Activated CD4-positive, alpha-beta T cell treated with anti-CD3 and anti-CD28 coated beads, Interleukin-2, amount 50 U/mL, for 1 hour (primary cell): ENCODE measurements at places on chromosomes 1 and 21.

GRCh38 chr1:87816646-87817045 lies 488.0 kb downstream of the LMO4 start:
- no peak for DNase-seq

DNA sequence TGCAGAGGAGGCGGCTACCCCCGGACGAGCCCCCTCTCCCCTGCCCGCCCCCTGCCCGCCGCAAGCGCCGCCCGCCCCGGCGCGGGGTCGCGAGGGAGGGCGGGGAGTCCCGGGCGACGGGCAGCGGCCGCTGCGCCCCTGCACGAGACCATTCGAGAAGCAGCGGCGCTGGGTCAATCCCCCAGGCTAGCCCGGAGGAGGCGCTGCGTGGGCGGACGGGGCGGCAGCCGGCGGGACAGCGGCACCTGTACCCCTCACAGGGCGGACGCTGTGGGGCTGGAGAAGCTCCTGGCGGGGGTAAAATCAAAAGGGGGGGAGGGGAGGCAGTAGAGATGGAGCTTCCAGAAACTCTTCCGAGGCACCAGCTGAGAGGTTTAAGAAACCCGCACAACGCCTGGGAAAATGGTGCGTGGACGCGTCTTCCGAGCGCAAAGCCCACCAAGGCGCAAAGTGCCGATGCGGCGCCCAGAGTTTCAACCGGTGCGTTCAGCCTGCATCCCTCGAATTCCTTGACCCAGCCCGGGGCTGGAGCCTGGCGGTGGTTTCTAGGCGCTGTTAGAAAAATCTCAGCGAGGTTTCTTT lies at the start of gene PLPPR5:
Gene PLPPR5 (minus strand): TSS at position 1 of the 582 bp plus-strand sequence. CDS start 190 bp downstream, outside the sequence.
- DNase-seq, result no peak

- DNase-seq, result no peak
These were observed 6.1 kb upstream of the PLA2G5 start for GRCh38 chr1:20063861-20064292.

DNA sequence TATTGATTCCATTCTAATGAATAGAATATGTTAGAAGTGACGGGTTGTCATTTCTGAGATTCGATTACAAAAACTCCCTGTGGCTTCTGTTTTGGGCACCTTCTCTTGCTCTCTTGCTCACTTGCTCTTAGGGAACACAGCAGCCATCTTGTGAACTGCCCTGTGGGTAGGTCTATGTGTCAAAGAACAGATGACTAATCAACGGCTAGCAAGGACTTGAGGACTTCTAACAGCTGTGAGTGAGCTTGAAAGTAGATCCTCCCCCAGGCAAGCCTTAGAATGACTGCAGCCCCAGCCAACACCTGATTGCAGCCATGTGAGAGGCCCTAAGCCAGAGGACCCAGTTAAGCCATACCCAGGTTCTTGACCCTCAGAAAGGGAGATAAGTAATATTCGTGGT lies 49.3 kb downstream of the AZIN2 start:
- DNase-seq, result no peak

GRCh38 chr1:36298640-36299039 lies 7.5 kb upstream of the SH3D21 start:
- DNase-seq, result no peak

GRCh38 chr1:181189245-181189644 lies 100.7 kb downstream of the IER5 start:
- DNase-seq, result no peak

DNA sequence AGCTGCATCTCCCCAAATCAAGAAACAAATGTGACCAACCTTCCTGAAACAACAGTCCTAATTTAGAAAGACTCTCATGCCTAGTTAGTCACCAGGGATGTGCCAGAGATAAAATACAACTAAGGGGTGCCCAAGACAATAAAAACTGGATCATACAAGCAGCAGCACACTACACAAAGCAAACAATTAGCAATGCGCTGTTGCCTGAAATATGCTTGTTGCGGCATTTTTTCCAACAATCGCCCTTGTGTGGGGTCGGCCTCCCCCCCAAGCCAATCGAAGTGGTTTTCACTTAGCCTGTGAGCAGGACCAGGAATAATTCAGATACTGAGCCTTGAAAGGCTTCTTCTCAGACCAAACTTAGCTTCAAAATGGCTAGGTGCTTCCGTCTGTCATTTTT lies 1.4 kb upstream of the STMN1 start:
- DNase-seq, result no peak

GRCh38 chr1:59498640-59499039 lies 201.7 kb downstream of the FGGY start:
- no peak for DNase-seq

GRCh38 chr1:172148707-172149106 lies 271.8 kb upstream of the C1orf105 start:
- no peak for DNase-seq

GRCh38 chr1:230255991-230256390 lies 170.1 kb downstream of the PGBD5 start:
- no peak for DNase-seq

DNA sequence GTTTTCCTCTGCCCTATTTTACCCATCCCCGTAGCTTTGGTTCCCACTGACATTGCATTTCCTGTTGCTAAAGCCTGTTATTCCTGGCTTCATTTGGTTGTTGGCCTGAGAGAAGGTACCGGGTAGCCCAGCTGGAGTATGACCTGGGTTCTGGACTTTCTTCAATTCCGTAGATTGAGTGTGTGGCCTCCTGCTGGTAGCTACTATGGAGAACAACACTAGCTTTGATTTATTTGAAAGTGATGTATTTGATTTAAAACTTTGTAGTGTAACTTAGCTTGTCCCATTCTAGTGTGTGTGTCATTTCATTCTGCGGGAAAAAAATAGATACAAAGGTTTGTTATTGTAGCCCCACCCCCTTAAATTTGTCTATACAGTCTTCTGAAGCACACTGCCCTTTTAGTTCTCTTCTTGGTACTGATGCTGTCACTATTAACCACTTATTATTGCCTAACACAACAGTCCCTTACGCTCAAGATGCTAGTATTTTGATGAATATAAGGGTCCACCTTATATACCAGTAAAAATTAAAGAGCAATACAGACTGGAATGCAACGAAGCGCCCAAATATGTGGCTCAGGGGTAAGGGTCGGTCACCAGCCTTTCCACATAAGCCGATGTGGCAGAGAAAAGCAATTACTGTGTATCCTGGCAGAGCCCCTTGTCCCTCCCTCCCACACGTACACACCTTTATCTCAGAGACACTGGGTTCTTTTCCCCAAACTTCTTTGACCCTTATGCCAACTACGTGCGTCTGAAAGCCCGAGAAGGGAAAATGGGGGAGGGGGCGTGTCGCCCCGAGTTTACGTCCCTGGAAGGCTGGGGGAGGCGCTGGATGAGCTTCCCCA lies 643 bp upstream of the MOV10 start:
- peak; percentile 7 for DNase-seq

DNA sequence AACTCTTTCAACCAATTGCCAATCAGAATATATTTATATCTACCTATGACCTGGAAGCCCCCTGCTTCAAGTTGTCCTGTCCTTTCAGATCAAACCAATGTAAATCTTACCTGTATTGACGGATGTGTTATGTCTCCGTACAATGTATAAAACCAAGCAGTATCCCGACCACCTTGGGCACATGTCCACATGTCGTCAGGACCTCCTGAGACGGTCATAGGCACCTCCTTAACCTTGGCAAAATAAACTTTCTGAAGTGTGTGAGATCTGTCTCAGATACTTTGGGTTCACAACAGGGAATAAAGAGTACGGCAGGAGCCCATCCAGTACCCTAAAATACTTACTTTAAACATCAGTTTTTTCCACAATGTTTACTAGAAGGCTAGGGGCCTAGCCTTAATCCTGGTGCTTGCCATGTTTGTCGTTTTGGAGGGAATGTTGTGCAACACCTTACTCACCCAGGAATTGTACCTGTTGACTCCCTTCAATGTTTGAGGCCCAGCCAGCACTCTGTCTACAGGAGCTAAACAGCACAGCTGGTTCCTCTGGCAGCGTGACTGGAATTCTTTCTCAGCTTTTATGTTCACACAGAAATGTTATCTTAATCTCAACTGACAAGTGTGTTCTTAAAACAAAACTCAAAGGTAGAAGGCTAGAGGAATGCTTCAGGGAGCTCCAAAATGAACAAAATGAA lies 90.8 kb upstream of the USP25 start:
- DNase-seq, result no peak

- no peak for DNase-seq
These were observed 26.7 kb downstream of the C1orf146 start for GRCh38 chr1:92244376-92244775.

- no peak for DNase-seq
These were observed 37.9 kb downstream of the PIK3R3 start for GRCh38 chr1:46094471-46095005.

GRCh38 chr1:65939636-65940035 lies 146.9 kb downstream of the PDE4B start:
- DNase-seq, result no peak

- DNase-seq, result no peak
These were observed 376.6 kb downstream of the LMO4 start for GRCh38 chr1:87705233-87705632.

GRCh38 chr1:62295921-62296491 lies 23.2 kb downstream of the KANK4 start:
- no peak for DNase-seq

DNA sequence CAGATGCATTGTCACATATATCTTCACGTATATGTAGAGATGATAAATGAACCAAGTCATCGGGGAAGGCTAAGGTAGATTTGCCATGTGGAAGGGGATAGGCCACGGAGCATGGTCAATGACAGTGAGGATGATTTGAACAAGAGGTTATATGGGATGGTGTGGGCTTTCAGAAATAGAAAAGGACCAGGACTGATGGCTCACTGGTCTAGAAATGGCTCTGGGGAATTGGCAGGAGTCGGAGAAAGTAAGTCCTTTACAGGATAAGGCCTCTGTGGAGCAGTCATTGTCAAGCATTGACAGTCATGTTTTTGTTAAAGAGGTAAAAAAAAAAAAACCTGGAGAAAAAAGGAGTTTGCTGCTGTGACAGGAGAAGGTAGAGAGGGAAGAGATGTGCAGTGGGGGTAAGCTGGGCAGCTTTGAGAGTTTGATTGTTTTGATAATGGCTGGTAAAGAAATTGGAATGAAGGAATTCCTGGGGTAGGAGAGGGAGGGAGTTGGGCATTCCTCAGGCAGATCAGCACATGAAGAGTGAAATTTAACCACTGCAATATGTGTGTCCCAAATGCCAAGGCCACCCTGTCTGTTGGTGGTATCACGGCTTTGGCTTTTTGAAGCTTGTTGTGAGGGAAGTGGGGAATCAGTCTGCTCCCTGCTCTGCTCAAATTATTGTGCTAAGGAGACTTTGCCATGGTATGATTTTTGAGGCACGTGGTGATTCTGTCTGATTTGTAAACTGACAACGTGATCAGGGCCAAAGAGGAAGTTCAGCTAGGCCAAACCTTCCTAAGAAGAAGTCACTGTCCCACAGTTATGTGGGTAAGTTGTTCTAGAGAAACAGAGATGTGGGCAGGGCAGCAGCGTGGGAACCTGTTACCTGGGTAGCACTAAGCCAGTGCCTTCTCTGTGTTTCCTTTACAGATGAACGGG lies 26.0 kb downstream of the MACF1 start:
- peak; percentile 15 for DNase-seq

DNA sequence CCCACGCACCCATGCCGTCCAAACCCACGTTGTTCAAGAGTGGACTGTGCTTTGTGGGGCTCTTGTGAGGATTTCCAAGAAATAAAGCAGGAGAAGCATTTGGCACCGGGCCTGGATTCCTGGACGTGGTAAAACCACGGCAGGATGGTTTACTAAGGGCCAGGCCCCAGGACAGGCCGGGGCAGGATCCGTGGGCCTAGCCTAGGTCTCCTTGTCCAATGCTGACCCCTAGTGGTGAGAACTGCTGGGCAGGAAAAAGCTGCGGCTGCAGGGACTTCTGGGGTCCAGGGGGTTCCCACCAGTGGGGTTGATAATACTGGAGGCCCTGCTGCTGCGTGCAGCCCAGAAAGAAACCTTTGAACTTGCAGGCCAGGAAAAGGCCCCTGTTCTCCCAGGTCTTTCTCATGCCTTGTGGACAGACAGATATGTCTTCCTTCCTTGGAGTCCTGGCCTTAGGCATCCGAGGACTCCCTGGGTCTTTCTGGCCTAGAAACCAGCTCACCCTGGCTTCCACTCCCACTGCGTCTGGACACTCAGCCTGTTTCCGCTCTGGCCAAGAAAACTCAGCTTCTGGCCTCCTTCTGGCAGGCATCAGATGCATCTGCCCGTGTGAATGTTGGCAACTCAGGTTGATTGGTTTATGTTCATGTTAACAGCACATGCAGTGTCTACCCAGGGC lies 106.9 kb upstream of the TMEM51 start:
- DNase-seq, result peak; percentile 40

GRCh38 chr1:90486996-90487395 lies 230.1 kb downstream of the BARHL2 start:
- no peak for DNase-seq
